A549 treated with Hydrocortisone at 1 μM for 4 hours (cell line): ENCODE measurements at places on chromosomes 5 and 9. TPM values are rescaled to one million over a fixed set of nuclear protein-coding genes. Genes with fewer than 3 reads are reported as not detected.

The SERF1B gene
- total RNA-seq: 69.0 to 74.6 TPM (median 71.4 TPM) in 5 replicates

The PCDHGA9 gene
- total RNA-seq: 0.05 to 0.07 TPM (median 0.07 TPM) in 4 of 5 replicates, not detected in the other

The ZNF483 gene
- 0.18 to 0.94 TPM (median 0.49 TPM) in 5 replicates for total RNA-seq

The TMEM215 gene
- 0.02 TPM in 1 of 5 replicates, not detected in the others for total RNA-seq

The PCDHB6 gene
- total RNA-seq: 0.84 to 1.1 TPM (median 1.0 TPM) in 5 replicates

The BTNL3 gene
- total RNA-seq: not detected in 5 replicates

The ARSI gene
- 30.4 to 36.6 TPM (median 34.3 TPM) in 5 replicates for total RNA-seq

The LRRC19 gene
- total RNA-seq: not detected in 5 replicates

The UGT3A2 gene
- total RNA-seq: not detected in 5 replicates

The C5orf58 gene
- total RNA-seq: not detected in 5 replicates

The TSLP gene
- not detected in 5 replicates for total RNA-seq

The PTCD2 gene
- total RNA-seq: 10.7 to 11.1 TPM (median 10.9 TPM) in 5 replicates

The NFIB gene
- total RNA-seq: 6.8 to 11.6 TPM (median 10.6 TPM) in 5 replicates

The TAF1L gene
- total RNA-seq: 0.01 TPM in 1 of 5 replicates, not detected in the others

The COL5A1 gene
- total RNA-seq: 28.1 to 54.8 TPM (median 48.1 TPM) in 5 replicates

The TTC16 gene
- total RNA-seq: 0.03 to 0.12 TPM (median 0.03 TPM) in 4 of 5 replicates, not detected in the other

The SOX30 gene
- total RNA-seq: 0.06 to 0.07 TPM in 2 of 5 replicates, not detected in the others
